ENCODE measurements at places on chromosomes 1 and 21. TPM values are rescaled to one million over a fixed set of nuclear protein-coding genes. Genes with fewer than 3 reads are reported as not detected.

The OR2T12 gene
- total RNA-seq = not detected

The KRTAP21-2 gene
- not detected for total RNA-seq

The CFHR2 gene
- not detected for total RNA-seq

The RGSL1 gene
- not detected for total RNA-seq

The CD1D gene
- not detected for total RNA-seq

All from T-helper 1 cell treated with Interleukin-12 subunit alpha and Interleukin-12 subunit beta and Interleukin-4 antibody, amounts not matched to agents 30 ng/mL and 1 ng/mL, for 36 hours (primary cell).